Spleen (tissue), 13 donors: ENCODE measurements at places on chromosomes 2 and 18.

GRCh38 chr2:27313882-27314645 is 5.8 kb upstream of the UCN start:
- peak; percentile 18 for DNase-seq

DNA sequence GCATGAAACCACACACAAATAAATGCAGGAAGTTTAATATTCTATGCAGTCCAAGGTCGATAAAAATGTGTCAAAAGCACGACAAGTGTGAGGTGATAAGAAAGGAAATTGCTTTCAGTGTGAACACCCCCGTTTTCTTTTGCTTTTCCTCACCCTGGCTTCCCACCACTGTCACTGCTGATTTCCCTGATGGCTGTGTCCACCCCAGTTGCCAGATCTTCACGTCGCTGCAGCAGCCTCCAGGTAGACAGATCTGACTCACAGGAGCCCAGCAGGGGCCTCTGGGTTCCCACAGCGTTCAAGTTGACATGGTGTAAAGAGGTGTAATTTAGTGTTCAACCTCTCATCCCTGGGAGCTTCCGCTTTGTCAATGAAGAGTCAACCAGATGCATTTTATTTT is 128.0 kb upstream of the TACR1 start:
- no peak for DNase-seq

DNA sequence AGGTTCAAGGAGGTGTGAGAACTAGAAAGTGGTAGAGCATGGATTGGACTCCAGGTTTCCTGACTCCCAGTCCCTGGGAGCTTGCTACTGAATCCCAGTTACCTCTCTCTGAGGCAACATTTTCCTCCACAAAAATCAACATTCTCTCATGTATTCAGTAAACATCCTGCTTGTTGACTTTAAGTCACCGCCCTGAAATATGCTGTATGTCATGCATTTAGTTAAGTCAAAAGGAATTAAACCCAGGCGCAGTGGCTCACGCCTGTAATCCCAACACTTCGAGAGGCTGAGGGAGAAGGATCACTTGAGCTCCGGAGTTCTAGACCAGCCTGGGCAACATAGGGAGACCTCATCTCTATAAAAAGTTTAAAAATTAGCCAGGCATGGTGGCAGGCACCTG is 3.8 kb downstream of the MATN3 start:
- DNase-seq, result no peak

GRCh38 chr2:85959826-85960225 is 71.0 kb upstream of the ST3GAL5 start:
- no peak for DNase-seq

GRCh38 chr2:158903711-158904405 is 64.6 kb upstream of the TANC1 start:
- DNase-seq, result no peak

GRCh38 chr2:240597054-240597418 is 10.5 kb downstream of the CAPN10 start:
- peak; percentile 65 for DNase-seq

DNA sequence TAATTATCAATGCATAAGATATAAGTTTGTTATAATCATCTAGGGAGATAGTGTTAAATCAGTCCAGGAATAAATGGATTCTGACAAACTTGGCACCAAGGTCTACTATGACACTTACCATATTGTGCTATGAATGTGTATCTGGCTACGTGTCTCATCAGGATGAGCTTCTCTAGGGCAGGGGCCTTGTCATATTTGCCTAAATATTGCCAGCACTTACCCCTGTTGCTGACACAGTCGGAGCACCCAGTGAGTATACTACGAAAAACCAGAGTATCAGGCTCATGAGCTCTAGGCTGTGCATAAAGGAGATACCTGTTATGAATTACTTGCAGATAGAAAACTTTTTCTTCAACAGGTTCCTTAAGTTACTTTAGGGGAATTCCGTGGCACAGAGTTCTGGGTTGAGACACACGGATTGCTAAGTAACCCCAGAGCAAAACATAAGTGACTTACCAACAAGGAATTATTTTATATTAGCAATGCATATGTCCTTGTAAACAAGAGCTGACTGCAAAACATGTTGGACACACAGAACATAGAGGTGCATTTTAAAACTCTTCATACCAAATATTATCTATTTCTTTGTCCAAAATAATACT is 7.7 kb upstream of the TTC39C start:
- DNase-seq, result no peak

DNA sequence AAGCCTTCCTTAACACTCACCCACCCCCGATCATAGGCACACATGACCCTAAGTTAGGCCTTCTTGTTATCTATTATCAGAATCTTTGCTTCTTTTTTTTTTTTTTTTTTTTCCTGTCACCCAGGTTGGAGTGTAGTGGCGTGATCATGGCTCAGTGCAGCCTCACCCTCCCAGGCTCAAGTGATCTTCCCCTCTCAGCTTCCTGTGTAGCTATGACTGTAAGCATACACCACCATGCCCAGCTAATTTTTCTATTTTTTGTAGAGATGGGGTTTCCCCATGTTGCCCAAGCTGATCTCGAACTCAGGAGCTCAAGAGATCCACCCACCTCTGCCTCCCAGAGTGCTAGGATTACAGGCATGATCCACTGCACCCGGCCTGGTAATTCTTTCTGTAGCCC is 328.7 kb downstream of the NR4A2 start:
- DNase-seq, result no peak

DNA sequence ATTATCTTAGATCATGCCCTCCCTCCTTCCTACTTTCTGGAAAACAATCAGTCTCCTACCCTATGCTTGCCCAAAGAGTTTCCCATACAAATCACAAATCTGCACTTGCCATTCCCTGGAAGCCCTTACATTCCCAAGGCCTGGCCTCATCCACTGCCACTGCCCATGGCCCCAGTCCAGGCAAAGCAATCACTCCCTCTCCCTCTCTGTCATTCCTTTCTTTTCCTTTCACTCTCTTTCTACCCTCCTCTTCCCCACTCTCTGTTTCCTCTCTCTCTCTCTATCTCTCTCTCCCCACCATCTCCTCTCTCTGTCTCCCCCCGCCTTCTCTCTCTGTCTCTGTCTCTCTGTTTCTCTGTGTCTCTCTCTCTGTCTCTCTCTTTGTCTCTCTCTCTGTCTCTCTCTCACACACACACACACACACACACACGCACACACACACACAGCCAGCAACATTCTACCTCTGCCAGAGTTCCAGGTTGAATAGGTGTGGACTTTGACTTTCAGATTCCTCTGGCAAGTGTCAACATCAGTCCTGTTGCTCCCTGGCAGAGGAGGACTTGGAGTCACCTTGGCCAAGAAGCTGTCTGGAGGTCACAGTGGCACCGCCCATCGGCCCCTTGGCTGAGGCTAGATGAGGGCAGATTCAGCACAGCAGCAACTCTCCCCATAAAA is 43.7 kb upstream of the NAT8 start:
- no peak for DNase-seq

GRCh38 chr2:241774419-241775222 is 2.0 kb upstream of the GAL3ST2 start:
- DNase-seq, result peak; percentile 74

GRCh38 chr2:25419678-25420242 is 78.0 kb upstream of the DNMT3A start:
- no peak for DNase-seq

DNA sequence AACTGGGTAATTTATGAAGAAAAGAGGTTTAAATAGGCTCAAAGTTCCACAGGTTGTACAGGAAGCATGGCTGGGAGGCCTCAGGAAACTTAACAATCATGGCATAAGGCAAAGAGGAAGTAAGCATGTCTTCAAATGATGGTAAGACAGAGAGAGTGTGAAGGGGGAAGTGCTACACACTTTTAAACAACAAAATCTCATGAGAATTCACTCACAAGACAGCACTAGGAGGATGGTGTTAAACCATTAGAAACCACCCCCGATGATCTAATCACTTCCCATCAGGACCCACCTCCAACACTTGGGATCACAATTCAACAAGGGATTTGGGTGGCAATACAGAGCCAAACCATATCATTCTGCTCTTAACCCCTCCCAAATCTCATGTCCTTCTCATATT is 34.9 kb downstream of the CFAP210 start:
- DNase-seq, result no peak

- no peak for DNase-seq
Observed at GRCh38 chr2:31049916-31050588, 88.2 kb downstream of the GALNT14 start.

DNA sequence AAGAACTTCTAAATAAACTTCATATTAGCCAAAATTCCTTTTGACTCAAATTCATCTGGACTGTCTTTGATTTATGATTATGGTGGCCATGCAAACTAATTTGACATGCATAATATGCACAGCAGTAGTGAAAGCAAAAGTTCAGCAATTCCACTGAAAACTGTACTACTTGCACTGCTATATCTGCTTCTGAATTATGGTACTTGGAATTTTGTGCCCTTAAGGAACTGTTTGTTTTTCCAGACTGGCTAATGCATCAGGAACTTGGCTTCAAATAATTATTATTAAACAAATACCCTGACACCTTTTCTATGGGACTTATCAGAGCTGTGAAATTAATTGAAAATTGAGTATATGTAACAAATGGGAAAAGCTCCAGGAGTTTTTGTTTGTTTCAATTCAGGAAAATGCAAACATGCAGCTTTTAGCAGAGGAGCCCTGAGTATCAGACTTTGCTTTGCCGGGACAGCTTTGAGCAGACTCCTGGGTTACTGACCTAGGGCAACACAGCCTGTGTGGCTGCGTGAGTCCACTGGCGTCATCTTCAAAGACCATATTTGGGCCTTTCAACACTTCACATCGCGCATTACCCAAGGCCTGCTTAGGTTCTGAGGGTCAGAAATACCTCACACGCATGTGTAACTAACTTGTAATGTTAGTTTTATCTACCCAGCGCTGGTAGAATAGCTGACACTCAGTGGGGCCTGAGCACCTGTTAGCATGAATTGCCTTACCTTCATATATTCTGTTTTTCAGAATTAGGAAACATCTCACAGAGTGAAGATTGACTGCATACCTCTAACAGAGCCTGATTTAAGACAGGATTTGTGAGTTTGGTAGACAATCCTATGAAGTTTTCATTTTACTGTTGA is 35.4 kb downstream of the CFAP221 start:
- no peak for DNase-seq

GRCh38 chr18:49784427-49785185 is 28.7 kb downstream of the ACAA2 start:
- no peak for DNase-seq

- DNase-seq, result no peak
Observed at GRCh38 chr2:148555622-148556294, 88.8 kb upstream of the EPC2 start.

GRCh38 chr18:33239298-33239697 is 201.2 kb downstream of the CCDC178 start:
- DNase-seq, result no peak

GRCh38 chr2:109206569-109207146 is 77.7 kb downstream of the SH3RF3 start:
- DNase-seq, result no peak

DNA sequence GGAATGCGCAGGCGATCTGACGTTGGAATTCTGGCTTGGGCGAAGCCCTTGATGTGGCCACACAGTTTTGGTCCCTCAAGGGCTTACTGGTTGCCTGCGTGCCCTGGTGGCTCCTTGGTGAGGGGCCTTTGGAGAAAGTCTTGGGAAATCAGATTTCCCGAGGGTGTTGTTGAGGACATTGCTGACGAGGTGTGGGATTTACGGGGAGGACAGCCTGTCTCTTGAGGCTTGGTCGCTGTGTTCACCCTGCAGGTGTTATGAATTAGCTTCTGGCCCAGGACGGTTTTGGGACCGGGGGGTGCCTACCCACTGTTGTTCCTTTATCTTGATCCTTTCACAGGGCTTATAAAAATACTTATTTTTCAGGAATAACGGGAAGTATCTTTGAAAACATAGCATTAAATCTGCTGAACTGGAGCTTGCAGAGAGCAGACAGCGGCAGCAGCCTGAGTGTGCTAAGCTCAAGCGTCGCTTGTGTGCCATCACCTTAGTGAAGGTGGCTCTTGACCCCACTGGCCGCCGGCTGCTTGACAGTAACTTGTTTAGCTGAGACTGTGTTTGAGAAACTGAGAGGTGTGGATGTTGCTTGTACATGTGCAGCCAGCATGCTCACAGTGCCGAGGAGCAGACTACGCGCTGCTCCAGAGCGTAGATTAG is 4.2 kb downstream of the CTDP1 start:
- peak; percentile 78 for DNase-seq

GRCh38 chr18:55220523-55220922 is 261.3 kb upstream of the CCDC68 start:
- no peak for DNase-seq

DNA sequence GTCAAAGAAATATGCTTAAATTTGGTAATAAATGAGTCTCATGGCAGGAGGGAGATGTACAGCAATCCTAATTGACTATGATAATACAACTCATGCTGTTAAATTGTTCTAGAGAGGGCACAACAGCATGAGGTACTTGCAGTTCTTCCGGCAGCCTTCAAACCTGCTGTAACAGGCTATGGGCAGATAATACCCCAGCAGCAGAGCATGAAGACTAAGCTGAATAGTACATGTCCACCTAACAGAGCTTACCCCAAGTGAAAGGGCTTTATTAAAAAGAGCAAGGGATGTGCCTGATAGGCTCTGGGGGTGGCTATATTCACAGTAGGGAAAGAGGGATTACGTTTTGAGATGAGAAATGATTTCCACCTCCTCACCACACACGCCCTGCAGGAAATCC is 28.9 kb downstream of the MRO start:
- no peak for DNase-seq

GRCh38 chr2:203659331-203660049 is 46.9 kb upstream of the CD28 start:
- no peak for DNase-seq
